Astrocyte (in vitro differentiated cells and primary cell): ENCODE measurements at places on chromosomes 2 and 18.
A peak's percentile ranks its signal among the peaks of the same experiment; 100 is the strongest.

DNA sequence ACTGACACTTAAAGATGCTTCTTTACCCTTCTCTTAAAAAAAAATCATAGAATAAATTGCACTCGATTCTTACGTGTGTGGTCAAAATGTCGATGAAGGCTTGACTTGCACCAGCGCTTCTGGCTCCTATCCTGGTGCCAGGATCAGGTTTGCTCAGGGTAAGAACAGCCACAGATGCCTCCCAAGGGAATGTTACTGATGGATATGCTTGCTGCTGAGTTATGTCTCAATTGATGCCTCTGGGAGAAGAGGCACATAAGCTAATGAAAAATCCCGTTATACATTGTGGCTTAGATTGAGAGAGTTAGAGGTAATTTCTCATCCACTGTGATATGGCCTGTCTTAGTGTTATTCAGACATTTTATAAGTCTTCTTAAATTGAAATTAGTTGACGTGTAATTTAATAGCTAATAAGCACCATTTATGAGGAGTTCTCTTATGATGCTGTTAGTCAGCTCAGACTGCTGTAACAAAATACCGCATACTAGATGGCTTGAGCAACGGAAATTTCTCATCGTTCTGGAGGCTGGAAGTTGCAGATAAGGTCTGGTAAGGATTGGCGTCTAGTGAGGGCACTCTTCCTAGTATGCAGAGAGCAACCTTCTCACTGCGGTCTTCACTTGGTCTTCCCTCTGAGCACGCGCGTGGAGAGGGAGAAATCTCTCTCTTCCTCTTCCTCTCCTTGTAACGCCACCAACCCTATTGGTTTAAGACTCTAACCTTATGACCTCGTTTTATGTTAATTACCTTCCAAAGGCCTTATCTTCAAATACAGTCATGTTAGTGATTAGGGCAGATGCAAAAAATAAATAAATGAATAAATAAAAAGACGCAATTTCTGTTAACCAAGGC, 116.6 kb upstream of the NOSTRIN start:
- peak; percentile 64 for DNase-seq

GRCh38 chr2:128717758-128718710, 399.4 kb upstream of the HS6ST1 start:
- DNase-seq, result no peak

DNA sequence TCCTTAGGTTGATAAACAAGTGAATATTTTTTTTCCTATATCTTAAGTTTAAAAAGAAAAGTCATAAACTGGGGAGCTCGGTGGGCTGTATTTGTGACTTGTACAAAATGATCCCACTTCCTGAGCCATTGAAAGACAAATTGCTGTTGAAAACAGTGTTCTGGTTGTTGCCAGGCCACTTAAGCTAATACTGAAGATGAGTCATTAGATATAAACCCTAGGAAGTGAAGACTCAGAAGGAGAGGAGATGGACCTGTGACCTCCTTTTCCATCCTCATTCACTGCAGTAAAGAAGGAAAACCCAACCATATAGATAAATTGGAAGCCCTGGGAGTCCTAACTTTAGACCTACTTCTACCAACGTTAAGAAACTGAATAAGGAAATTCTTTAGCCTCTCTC, 46.2 kb upstream of the SERPINE2 start:
- DNase-seq, result peak; percentile 68

DNA sequence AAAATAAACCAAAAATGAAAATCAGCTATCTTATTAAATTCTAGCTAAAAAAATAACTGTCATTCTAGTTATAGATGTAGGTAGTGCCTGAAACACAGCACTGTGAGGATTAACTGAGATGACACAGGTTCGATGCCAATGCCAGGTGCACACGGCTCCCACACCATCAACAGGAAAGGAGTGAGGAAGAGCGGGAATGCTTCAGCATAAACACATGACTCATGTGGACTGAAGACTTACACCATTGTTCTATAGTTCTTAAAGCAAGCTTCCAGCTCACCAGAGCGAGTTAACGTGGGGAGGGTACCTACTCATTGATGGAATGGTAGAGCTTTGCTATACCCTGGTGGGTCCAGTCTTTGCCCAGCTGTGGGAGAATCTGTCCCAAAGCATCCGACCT, 76.7 kb downstream of the EMILIN2 start:
- DNase-seq, result no peak

- peak; percentile 10 for DNase-seq
These were observed 1220.2 kb upstream of the ACVR2A start for GRCh38 chr2:146624430-146625160.

- DNase-seq, result peak; percentile 92
These were observed 1.0 kb upstream of the AGBL5 start for GRCh38 chr2:27050281-27050995.

DNA sequence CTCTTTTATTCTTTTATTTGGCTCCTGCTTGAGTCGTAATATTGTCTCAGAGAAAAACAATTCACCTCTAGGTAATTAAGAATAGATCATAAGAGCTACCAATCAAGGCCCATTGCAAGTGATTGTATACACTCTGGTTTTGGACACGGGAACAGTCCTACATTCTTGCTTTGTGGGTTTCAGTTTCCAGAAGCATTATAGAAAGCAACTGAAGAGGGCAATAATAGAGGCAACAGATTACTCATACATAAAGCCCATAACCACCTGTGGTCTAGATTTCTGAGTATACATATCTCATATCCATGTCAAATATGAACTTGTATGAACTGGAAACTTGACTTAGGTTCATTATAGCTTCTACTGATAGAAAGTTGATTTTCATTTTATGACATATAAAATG, 65.4 kb downstream of the DIS3L2 start:
- no peak for DNase-seq

DNA sequence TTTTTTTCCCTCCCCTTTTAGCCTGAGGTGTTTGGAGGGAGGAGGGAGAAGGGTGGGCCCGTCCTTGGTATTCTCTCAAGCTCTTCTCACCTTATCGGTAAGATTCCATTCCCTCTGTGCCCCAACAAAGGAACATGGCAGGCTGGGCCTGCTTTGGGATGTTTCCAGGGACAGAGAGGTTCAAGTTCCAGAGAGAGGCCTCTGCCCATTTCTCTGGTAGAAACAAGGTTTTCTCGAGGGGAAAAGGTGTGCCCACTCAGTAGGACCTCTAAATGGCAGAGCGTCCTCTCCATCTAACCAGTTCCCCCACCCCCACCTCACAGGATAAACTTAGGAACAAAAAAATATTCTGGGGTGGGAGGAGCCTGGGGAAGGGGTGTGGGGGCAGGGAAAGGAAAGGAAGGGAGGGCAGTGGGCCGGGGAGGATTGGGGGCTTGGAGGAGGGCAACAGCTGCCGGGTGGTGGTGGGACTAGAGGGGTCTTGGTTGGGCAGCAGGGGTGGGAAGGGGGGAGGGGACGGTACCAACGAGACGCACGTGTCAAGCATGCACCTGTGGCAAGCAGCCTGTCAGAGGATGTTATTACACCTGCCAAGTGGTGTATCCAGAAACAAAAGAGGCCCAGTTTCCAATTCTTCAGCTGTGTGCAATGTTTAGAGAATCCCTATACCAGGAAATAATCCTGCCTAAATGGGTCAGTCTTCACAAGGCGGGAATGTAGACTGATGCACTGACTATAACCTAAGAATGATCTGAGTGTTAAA, 2.1 kb downstream of the PCBP1 start:
- DNase-seq, result no peak

DNA sequence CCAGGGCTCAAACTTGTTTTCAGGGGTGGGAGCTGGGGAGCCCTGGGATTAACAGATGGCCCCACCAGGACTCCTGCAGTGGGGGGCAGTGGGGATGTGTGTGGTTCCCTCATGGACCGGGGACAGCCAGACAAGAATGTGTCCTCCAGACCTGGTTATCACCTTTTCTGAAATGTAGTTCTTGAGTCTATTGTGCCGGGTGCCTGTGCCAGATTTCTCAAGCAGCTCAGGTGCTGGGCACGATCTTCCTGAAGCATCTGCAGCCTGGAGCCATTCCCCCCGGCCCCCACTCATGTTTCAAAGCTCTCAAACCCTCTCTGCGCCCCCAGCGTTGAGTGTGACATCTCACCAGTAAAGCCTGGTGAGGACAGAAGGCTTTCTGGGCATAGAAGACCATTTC, 48.4 kb upstream of the HAAO start:
- no peak for DNase-seq

GRCh38 chr2:64797881-64798575, 144.3 kb upstream of the SERTAD2 start:
- DNase-seq, result peak; percentile 88

DNA sequence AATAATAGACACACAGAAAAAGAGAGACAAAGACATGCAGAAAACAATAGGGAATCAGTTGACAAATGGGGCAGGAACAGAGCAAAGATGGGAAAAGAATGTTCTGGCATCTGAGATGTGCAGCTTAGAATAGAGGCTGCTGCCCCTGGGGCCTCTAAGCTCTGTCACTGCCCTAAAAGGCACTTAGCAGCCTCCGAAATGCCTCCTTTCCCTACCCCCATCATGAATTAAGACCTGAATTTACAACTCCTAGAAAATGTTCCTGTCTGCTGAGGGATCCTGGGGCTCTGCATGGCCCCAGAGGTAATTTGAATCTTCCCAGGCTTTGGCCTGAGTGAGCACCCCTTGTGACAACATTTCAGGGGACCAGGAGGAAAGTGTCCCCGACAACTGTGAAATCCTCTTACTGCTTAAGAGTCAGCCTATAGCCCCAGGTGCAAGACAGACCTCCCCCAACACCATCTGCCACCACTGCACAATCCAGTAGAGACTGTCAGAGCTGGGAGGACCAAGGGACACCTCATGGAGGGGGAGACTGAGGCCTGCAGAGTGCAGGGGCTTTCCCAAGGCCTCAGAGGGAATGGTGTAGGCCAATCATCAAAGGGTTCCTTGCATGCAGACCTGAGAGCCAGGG, 24.8 kb downstream of the MRPL35 start:
- DNase-seq, result no peak

- peak; percentile 44 for DNase-seq
These were observed 27.8 kb downstream of the SPIRE1 start for GRCh38 chr18:12630136-12630535.

GRCh38 chr2:1505031-1505441, 91.8 kb downstream of the TPO start:
- no peak for DNase-seq

DNA sequence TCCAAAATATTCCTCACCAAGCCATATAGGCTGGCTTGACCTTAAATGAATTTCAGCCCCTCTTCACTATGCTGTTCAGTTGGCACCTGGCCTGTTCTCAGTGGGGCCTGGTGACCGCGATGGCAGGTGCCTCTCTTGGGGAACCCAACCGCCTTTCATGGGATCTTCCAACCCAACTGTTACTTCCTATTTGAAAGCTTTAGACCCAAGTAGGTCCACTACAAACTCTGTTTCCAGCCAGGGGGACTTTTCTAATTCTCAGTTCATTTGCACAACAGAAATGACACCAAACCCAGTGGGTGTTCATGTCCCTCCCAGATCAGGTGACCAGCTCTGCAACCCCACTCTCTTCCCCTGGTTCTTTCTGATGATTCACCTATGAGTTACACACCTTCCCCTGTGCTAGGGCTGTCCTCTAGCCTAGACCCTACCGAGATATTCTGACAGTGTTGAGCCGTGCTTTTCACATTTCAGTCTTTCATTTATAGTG, 35.6 kb upstream of the NDUFV2 start:
- DNase-seq, result no peak

- no peak for DNase-seq
These were observed 97.8 kb downstream of the TMEM18 start for GRCh38 chr2:579351-579886.

DNA sequence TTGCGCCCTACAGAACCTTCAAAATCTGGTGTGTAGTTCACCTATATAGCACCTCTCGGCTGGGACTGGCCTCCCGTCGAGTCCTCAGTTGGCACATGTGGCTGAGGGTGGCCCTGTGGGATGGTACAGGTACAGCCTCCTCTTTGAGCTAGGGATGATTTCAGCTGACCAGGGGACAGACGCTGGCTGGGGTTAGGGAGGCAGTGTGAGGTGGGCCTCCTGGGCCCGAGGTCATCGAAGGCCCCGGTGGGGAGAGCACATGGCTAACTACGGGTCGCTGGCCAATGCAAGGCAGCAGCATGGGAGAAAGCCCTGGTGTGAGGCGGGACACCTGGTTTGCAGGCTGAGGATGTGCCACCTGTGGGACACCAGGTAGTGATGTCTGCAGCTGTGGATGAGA, 304.8 kb downstream of the GBX2 start:
- DNase-seq, result no peak

DNA sequence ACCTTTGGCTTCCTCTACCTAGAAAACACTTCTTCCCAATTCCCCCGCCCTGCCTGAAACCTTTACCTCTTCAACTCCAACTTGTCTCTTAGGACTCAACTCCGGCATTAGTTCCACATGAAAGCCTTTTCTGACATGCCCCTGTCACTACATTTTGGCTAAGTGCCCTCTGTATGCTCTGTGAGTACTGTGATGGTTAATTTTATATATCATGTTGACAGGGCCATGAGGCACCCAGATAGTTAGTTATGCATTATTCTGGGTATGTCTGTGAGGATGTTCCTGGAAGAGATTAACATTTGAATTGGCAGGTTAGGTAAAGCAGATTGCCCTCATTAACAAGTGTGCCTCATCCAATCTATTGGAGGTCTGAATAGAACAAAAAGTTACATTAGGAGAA, 75.6 kb upstream of the NCKAP5 start:
- no peak for DNase-seq

- DNase-seq, result no peak
These were observed 10.4 kb downstream of the HS6ST1 start for GRCh38 chr2:128308284-128308731.

DNA sequence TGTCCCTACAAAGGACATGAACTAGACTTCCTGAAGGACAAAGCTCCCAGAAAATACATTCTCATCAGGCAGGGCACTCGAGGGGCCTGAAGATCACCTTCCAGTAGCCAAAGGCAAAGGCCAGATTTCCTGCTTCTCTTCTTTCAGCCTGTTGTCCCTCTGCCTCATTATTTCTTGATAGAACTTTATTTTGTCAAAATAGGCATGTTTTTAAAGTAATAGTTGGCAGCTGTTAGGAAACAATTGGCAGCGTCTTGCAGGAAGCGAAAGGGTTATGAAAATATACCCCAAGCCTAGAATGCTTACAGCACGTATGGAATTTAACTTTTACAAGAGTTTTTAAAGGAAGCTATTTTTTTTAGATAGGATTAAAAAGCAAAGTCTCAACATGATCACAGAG, 74.9 kb downstream of the LINC00305 start:
- no peak for DNase-seq

- DNase-seq, result peak; percentile 37
These were observed 89.9 kb downstream of the MAPK4 start for GRCh38 chr18:50649821-50650220.

DNA sequence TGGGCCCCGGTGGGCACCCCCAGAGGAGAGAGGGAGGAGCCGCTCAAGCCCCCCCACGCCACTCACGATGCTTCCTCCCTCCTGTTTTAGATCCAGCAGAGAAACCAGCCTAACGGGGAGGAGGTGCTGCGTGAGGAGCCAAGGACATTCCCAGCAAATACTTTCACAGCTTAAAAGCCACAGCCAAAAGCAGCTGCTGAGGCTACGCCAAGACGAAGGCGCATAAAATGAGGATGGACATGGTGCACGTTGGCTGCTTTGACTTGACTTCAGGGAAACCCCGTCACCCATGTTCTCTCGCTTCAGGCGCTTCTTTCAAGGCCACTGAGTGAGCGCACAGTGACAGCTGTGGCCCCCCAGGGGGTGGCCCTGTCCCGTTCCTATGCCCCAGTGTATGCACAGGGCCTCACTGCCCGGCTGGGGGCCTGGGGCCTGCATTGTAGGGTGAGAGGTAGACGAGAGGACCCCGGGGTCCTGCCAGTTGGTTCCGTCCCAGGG, 72.1 kb upstream of the PXDN start:
- DNase-seq, result peak; percentile 67
